GM04503 (cell line): ENCODE measurements at places on chromosomes 12 and 14.
A peak's percentile ranks its signal among the peaks of the same experiment; 100 is the strongest.

DNA sequence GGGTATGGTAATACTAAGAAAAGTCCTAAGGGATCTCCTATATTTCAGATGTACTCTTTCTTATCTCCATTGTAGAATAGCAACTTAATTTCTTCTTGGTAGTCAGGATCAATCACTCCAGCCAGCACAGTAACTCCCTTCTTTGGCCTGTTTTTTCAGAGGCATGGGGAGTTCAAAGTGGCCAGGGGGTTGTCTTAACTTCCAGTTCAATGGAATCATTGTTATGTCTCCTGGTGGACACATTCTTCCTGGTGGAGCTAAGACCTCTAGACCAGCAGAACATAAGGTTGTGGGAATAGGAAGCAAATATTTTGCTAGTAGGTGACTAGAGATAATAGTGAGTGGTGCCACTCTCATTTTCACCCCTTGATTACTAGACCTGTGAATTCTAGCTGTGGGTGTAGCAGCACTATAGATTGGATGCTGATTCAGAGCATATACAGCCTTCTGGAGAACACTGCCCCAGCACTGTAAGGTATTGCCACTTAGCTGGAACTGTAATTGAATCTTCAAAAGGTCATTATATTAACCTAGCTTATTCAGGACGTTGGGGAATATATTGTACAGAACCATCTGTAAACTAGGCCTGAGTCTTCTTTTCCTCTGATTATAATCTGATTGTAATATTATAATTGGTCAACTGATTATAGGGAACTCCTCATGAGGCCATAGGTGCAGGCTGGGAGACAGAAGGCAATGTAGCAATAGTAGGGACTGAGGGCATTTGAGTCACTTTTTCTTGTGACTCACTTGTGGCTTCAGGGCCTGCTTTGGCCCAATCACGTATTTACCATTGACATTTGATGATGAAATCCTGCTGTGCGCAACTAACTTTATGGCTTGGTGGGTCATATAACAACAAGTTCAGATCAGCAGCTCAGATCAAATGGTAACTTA, 60.2 kb upstream of the ATP2B1 start:
- DNase-seq = peak; percentile 96

- DNase-seq = no peak
Observed at GRCh38 chr14:89544636-89545301, 127.7 kb upstream of the FOXN3 start.

- no peak for DNase-seq
Observed at GRCh38 chr12:125038976-125039625, 26.1 kb upstream of the AACS start.

- DNase-seq = no peak
Observed at GRCh38 chr14:52079239-52079959, 10.5 kb upstream of the NID2 start.
